ENCODE measurements at places on chromosomes 4 and X.

- DNase-seq, result peak; percentile 77
Measured at GRCh38 chr4:105399532-105400161, 74.2 kb downstream of the PPA2 start.

- DNase-seq, result no peak
Measured at GRCh38 chr4:57265831-57266582, 155.8 kb upstream of the IGFBP7 start.

DNA sequence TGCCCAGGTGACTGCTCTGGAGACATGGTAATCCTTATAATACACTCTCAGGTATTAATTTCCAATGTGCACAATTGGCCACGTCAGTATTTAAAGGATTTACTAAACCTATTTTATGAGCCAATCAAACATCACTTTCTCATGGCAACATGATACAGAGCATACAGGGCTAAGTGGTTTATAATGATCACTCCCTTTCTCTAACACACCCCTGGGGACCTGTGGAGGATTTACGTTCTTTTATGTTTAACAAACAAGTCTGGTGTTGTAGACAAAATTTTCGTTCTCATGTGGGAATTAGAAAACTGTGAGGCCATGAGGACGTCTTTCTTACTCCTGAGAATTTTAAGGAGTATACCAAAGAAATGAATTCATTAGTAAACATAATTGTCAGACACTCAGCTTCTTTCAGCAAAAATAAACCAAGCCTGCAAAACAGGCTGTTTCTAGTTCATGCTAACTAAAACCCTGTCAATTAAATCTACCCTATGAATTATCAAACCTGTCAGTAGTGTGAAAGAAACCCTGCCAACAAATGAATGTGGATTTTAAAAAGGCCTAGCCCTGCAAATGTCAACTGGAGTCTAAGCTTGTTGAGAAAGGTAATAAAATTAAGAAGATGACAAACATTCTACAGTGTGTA, 155.8 kb downstream of the PDGFC start:
- no peak for DNase-seq

DNA sequence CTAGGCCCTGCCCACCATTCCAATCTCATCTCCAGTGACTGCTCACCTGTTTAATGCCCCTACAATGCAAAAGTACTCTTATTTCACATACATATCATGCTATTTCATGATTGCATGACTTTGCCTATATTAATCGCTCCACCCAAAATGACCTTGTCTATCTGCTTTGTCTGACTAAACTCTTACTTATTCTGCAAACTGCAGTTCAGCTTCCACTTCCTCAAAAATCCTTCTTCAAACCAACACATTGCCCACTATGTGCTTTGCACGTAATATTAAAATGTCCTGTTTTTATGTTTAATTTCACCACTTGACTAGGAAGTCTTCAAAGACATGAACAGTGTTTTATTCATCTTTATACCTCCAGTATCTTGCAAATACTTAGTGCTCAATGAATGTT, 229.6 kb downstream of the OPHN1 start:
- DNase-seq, result no peak
